Right ventricle myocardium superior (tissue), 1 donor: ENCODE measurements at places on chromosomes 5 and 9.
A peak's percentile ranks its signal among the peaks of the same experiment; 100 is the strongest.

DNA sequence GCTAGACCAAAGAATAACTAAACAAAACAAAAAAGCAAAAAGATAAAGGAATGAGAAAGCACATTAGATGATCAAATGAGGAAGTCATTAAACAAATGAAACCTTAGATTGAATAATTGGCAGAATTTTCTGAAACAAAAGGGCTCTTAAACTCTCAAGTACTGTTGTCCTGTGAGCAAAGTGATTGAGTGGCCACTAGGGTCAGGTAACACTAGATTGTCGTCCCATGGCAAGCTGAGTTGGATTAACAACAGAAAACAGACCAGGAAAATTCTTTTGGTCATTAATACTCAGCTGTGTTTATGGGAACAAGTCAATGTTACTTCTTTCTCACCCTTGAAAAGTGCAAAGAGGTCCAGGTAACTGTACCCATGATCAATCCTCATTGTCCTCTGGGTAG is 81.6 kb upstream of the MRPS30 start:
- DNase-seq: no peak

DNA sequence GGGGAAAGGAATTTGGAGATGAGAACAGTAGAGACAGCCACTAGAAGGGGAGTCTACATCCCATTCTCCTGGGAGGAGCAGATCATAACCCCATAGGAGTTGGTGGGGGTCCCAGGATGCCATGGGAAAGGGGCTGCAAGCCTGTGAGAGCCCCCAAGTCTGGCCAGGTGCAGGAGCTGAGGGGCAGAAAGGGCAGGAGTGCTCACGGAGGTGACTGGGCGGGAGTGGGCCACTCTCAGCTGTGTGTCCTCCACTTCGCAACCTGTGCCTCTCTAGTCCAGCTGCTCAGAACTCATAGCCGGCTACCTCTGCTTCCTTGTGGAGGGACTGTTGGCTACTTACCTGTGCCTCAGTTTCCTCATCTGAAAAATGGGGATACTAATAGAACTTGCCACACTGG is 263.9 kb downstream of the FSTL4 start:
- DNase-seq: no peak

- DNase-seq: no peak
These were observed 1691.5 kb downstream of the MAT2B start for GRCh38 chr5:165196961-165197360.

- DNase-seq: no peak
These were observed 24.2 kb upstream of the CKMT2 start for GRCh38 chr5:81208904-81209303.

GRCh38 chr5:179312557-179313235 is 32.6 kb downstream of the ADAMTS2 start:
- DNase-seq: peak; percentile 18

DNA sequence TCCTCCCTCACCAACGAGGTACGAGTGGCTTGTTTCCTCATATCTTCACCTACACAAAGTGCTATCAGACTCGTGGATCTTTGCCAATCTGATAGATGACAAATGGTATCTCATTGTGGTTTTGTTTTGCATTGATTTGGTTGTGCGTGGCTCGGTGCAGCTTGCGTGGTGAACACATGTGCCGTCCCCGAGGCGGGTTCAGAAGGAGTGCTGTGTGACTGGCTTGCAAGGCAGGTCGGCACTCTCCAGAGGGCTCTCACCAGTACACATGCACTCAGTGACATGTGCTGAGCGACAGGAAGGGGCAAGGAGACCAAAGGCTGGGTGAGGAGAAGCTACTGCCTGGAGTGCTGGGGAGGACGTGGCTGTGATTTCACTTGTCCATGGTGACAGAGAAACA is 95.3 kb upstream of the PITX1 start:
- DNase-seq: no peak

GRCh38 chr9:130201399-130201873 is 29.2 kb downstream of the NCS1 start:
- no peak for DNase-seq

- DNase-seq: no peak
These were observed 545.8 kb upstream of the ARRDC3 start for GRCh38 chr5:91928754-91929521.

- DNase-seq: no peak
These were observed 192.1 kb downstream of the SPATA31D1 start for GRCh38 chr9:82180711-82181110.

DNA sequence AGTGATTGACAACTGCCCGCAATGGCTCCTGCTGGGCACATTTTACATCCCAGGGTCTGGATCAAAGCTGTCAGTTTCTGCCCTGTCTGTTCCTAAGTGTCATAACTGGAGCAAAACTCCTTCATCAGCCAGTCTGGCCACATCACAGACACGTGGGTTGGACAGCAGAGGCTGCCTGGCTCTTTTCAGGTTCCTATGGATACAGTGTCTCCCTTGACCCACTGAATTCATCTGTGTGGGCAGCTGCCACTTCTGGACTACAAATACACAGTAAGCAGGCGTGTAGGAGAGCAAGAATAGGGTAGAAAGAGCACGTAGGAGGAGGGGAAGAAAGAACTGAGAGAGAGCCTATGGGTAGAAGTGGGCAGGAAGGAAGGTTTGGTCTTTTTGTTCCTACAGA is 238.0 kb downstream of the ENC1 start:
- no peak for DNase-seq

DNA sequence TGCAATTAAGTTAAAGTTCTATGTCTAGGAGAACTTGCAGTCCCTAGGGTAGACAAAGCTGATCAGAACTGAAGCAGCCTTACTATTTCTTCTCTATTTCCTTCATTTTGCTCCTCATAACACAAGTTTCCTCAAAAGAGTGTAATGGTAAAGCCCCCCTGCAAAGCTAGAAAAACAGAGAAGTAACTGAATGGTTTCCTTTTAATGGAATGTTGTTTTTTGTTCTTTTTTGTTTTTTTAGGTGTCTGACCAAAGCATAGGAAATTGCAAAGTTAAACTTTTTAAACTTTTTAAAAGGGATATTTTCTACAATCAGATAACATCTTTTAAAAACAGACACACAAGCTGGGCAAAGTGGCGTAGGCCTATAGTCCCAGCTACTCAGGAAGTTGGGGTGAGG is 145.7 kb downstream of the TLE1 start:
- no peak for DNase-seq

GRCh38 chr9:97567182-97567893 is 65.8 kb downstream of the TSTD2 start:
- DNase-seq: no peak

DNA sequence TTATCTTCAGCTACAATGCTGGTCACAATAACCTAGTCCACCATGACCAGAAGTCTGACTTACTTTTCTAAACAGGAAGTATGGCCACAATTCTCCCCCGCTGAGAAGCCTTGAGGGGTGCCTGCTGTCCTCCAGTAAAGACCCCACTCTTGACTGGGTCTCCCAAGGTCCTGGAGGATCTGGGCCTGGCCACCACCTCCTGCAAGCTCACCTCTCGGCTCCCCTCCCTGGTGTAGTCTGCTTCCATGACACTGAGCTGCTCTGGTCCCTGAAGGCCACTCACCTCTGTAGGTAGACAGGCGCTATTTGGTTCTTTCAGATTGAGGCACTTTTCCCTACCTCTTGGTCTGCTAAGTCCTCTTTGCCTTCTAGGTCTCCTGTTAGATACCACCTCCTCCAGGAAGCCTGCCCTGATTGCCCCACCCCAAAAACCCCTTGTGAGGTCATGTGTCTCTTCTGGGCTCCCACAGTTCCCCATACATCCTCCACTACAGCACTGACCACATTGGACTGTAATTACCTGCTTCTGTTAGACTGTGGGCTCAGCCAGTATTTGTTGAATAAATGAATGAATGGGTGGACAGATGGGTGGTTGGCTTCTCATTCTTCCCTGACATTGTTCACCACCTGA is 62.6 kb upstream of the IER5L start:
- DNase-seq: no peak

DNA sequence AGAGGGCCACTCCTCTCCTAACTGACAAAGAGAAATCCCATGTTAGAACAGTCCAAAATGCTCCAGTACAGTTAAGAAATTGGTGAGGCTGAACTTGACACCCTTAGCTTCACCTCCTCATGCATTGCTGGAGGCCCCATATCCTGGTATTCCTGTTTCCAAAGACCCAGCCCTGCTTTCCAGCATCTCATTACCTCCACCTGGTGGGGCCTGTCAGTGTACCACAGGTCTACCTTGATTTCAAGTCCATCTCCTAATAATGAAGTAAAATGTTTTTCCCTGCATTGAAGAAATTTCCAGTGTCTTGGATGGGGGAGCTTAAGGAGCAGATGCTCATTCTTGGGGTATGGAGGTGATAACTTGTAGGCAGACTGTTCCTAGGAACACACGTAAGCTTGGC is 70.6 kb upstream of the S1PR3 start:
- no peak for DNase-seq

GRCh38 chr9:136231478-136232297 is 13.9 kb downstream of the QSOX2 start:
- DNase-seq: no peak

- no peak for DNase-seq
These were observed 60.0 kb upstream of the TAF11L2 start for GRCh38 chr5:17438027-17438426.

DNA sequence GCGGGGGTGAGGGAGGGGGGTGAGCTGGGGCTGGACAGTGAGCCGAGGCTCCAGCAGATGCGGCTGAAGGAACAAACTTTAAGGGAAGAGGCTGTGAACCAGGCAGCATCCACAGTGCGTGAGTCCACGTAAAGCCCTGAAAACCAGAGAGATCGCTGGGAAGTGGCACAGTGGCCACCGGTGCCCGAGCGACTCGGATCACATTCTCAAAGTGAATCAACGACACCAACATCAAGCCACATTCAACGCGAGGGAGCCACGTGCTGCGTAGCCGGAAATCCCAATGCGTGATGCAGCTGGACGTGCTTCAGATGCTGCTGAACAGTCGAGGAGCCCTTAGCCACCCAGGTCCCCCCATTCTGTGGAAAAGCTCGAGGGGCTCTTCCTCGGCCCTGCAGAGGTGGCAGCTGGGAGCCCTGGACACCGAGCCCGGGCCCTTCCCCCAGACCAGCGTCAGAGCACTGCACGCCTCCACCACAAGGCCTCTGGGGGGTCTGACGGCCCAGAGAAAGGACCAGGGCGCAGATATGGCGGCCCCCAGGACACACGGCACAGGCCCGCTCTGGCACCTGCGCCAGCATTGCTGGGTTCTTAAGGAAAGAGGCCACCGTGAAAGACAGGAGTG is 53.7 kb upstream of the EXOC3 start:
- DNase-seq: no peak

DNA sequence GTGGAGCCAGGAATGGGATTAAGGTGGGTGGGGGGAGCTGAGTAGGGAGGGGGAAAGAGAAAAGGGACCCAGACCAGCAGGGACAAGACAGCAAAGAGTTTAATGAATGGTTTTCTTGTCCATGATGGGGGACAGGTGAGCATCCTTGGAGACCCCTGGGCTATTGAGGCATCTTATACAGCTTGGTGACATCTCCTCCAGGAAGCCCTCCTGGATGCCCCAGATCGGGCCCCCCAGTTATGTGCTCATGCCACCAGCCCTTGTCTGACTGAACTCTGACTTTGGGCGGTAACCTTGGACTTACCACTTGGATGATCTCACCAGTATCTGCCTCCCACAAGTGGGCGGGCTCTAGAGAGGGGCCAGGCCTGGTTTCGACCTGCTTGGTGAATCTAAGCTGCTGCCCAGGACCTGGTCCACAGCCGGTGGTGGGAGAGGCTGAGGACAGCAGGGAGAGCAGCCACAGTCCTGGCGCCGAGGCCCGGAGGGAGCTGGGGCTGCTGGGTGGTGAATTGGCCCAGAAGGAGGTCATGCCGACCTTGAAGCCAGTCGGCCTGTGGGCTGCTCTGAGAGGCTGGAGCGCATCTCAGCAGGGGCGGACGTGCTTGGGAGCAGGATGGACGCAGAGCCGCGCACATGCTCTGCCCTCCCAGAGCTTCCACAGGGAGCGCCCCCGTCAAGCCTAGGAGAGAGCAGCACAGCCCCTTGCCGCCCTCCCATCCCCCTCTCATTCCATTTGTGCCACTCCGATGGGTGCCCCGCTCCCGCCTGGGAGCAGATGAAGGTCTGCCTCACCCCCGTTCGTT is 36.2 kb downstream of the UNC5A start:
- DNase-seq: no peak

DNA sequence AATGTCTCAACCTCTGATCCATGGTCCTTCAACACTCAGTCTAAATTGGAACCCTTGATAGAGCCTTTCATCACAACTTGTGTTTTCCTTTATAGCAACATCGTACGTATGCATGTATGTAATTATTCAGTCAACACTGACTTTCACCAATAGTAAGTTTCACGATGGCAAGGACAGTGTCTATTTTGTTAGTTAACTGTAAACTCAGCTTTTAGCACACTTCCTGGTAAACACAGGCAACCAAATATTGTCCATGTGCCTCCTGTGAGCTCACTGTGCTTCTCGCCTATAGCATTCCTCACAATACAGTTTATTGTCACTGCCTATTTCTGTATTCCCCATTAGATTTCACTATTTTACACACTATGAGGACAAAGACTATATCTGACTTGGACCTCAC is 323.1 kb downstream of the DEPDC1B start:
- no peak for DNase-seq

- peak; percentile 77 for DNase-seq
These were observed 51.7 kb downstream of the SHB start for GRCh38 chr9:38017149-38017884.

GRCh38 chr5:83441747-83442146 is 29.8 kb upstream of the VCAN start:
- DNase-seq: no peak

DNA sequence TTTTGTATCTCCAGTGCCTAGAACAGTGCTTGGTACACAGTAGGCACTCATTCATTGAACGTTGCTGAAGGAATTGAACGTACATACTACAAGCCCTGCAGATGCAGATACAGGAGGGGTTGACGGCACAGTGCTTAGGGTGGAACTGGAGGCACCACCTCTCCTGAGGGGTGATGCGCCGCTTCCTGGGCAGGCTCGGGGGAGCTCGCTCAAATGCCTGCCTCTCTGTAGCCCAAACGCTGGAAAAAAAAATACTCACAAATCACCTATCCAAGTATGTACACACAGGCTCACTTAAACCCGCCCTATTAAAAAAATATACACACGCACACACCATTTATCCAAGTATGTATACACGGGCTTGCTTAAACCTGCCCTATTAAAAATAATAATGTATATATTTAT is 536 bp upstream of the COMMD10 start:
- DNase-seq: peak; percentile 46

GRCh38 chr5:74576941-74577456 is 63.5 kb downstream of the ENC1 start:
- DNase-seq: no peak
